ENCODE measurements at places on chromosomes 2 and 18.

DNA sequence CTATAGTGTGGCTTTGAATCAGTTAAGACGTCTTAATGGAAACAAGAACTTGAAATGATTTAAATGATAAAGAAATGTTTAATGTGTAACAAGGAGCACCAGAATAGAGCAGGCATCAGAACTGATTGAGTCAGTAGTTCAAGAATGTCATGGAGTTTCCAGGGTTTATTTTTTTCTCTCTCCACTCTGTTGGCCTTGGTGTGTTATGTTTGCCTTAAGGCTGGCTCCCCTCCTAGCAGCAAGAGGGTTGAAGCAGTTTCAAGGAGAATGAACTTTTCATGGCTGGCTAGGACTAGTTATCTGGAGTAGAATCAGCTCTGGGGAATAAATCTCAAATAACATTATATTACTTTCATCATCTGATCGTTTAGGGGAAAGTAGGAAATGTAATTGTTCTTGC, 13.4 kb upstream of the GLS start:
- no peak for DNase-seq

DNA sequence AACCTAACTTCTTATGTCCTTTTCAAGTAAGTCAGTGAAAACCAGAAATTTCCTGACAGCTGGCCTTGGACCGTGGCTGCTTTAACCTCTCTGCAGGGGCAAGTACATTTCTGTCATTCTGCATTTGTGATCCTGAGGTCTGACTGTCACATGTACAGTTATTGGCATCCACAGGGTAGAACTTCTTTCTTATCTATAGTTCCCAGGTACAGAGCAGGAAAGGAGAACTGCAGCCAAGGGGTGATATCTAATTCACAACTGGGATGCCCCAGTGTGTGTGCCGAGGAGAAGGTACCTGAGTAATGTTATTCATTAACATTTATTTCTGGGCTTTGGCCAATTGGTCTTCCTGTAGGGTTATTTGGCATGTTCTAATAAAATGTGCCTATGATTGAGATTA, 468.9 kb downstream of the PARD3B start:
- no peak for DNase-seq

DNA sequence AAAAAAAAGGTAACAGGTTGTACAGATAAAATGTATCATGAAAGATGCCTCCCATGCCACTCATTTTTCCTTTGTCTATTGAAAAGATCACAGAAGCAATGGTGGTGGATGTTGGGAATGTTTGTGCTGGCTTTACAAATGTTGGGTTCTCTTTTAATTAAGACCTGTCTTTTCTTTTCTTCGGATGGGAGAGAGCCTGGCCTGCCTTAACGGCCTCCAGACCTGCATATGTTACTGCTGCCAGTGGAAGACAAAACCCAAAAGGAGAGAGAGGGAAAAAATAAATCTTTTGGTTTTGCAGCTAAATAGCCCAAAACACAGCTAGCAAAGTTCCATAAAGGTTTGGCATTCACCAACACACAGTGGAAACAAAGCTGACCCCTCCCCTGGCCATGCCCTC, 50.5 kb upstream of the FZD7 start:
- DNase-seq, result no peak

DNA sequence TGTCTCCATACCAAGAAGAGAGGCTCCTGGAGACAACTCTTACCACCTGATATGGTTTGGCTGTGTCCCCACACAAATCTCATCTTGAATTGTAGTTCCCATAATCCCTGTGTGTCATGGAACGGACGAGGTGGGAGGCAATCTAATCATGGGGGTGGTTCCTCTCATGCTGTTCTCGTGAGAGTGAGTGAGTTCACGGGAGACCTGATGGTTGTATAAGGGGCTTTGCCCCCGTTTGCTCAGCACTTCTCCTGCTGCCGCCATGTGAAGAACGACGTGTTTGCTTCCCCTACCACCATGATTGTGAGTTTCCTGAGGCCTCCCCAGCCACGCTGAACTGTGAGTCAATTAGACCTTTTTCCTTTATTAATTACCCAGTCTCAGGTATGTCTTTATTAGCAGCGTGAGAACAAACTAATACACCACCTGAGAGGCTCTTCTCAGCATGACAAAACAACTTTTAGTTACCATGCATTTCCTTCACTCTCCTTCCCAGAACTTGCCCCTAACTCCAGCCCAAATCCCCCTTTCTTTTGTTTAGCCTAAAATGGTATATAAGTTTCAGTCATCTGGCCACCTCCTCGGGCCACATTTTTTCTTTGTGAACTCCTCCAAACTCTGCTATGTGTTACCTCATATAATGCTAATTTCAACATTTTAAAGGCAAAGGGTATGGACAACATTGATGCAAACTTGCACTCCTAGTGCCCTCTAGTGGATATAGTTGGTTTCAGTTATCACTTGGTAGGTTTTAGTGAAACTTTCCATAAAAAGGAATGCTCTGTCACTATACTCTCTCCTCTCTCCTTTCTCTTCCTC, 58.6 kb upstream of the SLC25A52 start:
- DNase-seq, result peak; percentile 26

GRCh38 chr18:76167410-76167809, 327.6 kb downstream of the ZNF516 start:
- DNase-seq, result no peak
